Foreskin keratinocyte (primary cell): ENCODE measurements at places on chromosomes 6 and 20. TPM values are rescaled to one million over a fixed set of nuclear protein-coding genes. Genes with fewer than 3 reads are reported as not detected.

DNA sequence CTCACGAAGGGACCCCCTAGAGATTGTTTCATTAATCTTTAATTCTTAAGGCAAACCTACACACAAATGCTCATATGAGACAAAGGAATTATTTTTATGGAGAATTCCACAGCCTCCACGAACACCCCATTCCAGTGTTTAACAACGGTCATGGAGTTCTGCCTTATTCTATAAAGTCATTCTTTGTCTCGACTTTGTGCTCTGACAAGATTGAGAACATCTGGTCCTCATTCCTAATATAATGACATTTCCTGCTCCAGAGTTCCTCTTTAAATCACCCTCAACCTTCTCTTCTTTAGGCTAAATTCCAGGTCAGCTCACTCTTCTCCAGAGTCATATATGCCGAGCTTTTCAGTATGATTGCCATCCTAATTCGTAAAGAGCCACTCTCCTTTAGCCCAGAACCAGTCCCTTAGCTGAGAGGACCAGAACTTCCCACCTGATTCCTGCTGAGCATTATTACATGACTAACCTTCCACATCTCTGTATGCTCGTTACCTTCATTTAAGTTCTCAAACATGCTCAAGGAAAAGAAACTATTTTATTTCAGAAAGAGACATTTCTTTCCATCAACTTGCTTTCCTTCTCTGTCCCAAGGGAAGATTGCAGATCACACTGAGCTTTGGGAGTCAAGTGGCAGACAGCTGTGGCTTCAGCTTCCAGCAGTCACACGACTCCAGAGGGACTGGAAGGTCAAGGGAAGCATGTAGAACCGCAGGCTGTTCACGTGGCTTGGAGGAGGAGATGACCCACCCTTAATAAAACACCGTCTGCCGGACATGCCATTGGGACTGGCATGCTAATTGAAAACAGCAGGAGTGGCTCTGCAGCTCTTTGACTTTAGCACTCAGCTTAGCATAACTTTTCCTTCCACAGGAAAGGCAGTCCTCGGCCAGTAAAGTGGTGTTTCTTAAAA, 467.1 kb upstream of the HSF2 start:
- DNase-seq = no peak

DNA sequence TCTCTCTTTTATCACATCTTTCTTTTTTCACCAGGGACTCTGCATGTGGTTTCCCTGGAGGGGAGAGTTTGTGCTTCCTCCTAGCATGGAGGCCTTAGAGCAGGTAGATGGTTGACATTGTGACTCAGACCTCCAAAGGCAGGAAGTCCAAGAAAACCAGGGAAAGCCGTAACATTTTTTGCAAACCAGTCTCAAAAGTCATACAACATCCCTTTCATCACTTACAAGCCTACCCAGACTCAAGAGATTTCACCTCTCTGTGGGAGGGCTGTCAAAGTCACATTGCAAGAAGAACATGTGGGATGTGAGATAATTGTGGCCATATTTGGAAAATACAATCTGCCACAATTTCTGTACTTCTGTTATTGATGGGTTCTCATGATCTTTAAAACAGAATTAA, 46.2 kb downstream of the SNRNP48 start:
- DNase-seq = no peak

The LHFPL5 gene
- not detected in 2 replicates for total RNA-seq

GRCh38 chr20:53238121-53238660, 266.0 kb downstream of the TSHZ2 start:
- DNase-seq = no peak

The SSTR4 gene
- total RNA-seq = not detected in 2 replicates
